CD4-positive, alpha-beta memory T cell (primary cell): ENCODE measurements at places on chromosomes 5 and 9.
A peak's percentile ranks its signal among the peaks of the same experiment; 100 is the strongest.

GRCh38 chr5:96743065-96743768 lies 64.5 kb downstream of the ERAP1 start:
- DNase-seq = no peak

DNA sequence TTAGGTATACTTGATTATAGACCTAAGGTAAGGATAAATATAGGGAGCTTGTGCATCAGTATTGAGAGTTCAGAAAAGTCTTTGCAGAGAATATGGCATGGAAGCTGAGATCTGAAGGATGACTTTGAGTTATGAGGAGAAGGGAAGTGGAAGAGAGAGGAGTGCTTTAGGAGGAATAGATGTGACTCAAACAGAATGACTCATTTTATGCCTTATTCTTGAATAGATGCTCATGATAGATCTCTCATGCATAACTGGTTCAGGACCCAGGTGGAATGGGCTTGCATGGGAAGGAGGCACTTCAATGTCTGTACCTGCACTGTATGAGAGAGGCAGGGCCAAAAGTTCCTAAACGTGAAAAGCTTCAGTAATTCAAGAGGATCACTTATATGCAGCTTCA lies 103.3 kb downstream of the CWC27 start:
- DNase-seq = no peak

GRCh38 chr9:124054582-124055227 lies 43.1 kb downstream of the LHX2 start:
- no peak for DNase-seq

DNA sequence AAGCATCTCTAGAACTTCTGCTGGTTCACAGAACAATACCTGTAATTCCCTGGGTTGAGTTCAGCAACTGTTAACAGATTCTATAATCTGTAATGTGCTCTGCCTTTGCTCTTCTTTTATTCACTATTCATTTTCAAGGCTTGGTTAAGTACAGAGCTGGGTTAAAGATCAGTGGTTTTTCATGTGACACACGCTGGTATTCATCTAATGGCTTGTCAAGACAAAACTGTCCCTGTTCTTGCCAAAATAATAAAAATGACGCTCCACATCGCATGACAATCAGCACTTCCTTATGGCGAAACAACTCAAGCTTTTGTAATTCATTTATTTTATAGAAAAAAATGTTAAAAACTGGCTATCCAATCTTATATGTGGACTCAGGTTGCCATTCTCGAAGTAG lies 137.9 kb downstream of the BNC2 start:
- DNase-seq = no peak

DNA sequence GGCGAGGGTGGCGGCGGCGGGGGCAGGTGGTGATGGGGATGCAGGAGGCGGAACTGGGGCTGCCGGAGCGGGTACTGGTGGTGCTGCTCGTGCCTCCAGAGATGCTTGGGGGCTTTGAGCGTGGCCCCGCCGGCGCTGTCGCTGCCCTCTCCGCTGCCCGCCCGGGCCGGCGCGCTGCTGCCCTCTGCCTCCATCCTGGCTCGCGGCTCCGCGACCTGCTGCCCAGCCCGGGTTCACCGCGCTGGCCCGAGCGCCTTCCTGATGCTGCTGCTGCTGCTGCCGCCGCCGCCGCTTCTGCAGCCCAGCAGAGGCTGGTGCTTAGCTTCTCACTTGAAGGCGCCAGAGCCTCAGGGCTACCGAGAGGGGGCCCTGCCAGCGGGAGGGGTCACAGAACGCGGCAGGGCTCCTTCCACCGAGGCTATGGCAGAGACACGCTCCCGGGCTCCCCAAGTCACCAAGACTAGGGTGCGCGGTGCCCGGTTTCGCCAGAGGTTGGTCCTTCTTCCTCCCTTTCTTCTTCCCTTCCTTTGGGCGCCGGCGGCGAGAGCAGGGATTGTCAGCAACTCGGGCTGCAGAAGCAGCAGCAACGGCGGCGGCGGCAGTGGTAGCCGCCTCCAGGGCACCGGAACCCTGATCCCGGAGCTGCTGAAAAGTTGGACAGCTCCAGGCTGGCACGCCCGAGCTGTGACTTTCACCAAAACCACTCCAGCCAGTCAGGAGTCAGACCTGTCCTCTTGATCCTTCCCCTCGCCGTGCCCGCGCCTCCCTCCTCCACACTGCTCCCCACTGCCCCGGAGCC lies at the start of gene PDE4D:
Gene PDE4D (minus strand): TSS at position 298 of the 799 bp plus-strand sequence.
- DNase-seq = no peak

GRCh38 chr9:75979362-75979761 lies 88.9 kb downstream of the PCSK5 start:
- DNase-seq = no peak

- peak; percentile 33 for DNase-seq
Observed at GRCh38 chr9:133160742-133161546, 2.8 kb downstream of the GBGT1 start.

DNA sequence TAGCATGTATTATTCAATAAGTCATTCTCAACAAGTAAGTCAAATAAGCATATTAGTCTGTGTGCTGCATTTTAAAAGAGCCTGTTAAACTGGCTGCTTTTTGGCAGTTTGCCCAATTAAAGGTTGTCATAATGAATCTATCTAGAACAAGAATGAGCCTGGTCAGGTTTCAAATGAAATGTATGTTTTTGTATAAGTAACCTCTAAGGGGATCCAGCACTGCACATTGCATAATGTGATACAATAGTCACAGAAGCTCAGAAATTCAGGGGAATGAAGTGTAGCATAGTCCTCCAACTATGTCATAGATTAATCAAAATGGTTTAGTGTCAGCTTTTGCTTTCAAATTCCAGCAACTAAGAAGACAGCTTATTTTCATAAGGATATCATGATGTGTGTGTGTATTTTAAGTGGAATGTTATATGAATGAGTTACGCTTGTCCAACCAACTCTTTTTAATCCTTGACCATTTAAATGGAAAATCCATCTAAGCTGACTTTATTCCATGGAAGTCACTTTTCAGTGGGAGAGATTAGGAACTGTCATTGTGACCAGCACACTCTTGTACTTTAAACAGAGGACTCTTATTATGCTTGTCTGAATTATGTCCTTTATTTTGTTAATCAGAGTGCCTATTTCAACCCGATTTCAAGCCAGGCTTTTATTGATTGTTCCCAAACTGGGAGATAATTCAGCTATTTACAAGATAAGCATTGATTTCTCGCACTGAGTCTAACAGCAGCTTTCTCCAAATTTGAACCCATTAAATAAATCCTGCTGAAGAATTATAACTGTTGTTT lies 283.9 kb upstream of the ADAMTSL1 start:
- DNase-seq = no peak

GRCh38 chr9:98159301-98159700 lies 33.1 kb downstream of the CORO2A start:
- DNase-seq = no peak

- no peak for DNase-seq
Observed at GRCh38 chr9:105024529-105024928, 96.6 kb upstream of the ABCA1 start.

GRCh38 chr5:115796656-115797055 lies 19.8 kb downstream of the CDO1 start:
- DNase-seq = no peak

- DNase-seq = no peak
Observed at GRCh38 chr9:93852728-93853127, 102.4 kb downstream of the BARX1 start.

- DNase-seq = no peak
Observed at GRCh38 chr5:20129501-20129900, 141.5 kb upstream of the CDH18 start.

GRCh38 chr5:95238560-95239325 lies 46.2 kb downstream of the MCTP1 start:
- DNase-seq = no peak

DNA sequence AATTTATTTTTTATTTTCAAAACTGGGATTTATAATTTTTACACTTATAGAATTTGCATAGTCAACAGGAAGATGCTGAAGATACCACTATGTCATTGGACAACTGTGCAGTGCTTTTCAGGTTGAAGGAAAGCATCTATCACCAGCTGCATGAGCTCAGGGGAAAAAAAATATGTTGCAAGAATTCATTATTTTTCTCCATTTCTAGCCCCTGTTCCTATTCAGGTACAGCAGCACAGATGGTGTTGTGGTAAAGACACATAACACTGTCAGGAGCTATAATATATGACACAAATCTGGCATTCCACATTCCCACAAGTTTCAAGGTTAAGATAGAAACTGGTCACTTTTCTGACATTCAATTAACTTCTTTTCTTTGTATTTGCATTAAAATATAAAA lies 1088.6 kb downstream of the MAT2B start:
- no peak for DNase-seq

- no peak for DNase-seq
Observed at GRCh38 chr5:117054911-117055310, 480.3 kb upstream of the SEMA6A start.

DNA sequence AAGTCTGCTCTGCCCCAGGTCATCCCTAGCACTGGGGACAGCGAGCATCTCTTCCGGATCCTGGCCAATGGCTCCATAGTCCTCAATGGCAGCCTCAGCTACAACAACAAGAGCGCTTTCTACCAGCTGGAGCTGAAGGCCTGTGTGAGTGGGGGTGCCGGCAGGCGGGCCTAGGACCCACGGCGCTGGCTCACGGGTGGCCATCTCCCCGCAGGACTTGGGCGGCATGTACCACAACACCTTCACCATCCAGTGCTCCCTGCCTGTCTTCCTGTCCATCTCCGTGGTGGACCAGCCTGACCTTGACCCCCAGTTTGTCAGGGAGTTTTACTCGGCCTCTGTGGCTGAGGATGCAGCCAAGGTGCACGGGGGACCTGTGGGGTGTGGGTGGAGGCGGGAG lies 25.9 kb downstream of the CDHR2 start:
- DNase-seq = no peak

- peak; percentile 38 for DNase-seq
Observed at GRCh38 chr9:75147638-75148037, 59.3 kb downstream of the OSTF1 start.

- no peak for DNase-seq
Observed at GRCh38 chr9:135447126-135447525, 32.5 kb upstream of the PPP1R26 start.

GRCh38 chr9:78004478-78005229 lies 27.0 kb downstream of the GNAQ start:
- DNase-seq = no peak

GRCh38 chr9:78559449-78559885 lies 262.5 kb downstream of the PSAT1 start:
- no peak for DNase-seq

DNA sequence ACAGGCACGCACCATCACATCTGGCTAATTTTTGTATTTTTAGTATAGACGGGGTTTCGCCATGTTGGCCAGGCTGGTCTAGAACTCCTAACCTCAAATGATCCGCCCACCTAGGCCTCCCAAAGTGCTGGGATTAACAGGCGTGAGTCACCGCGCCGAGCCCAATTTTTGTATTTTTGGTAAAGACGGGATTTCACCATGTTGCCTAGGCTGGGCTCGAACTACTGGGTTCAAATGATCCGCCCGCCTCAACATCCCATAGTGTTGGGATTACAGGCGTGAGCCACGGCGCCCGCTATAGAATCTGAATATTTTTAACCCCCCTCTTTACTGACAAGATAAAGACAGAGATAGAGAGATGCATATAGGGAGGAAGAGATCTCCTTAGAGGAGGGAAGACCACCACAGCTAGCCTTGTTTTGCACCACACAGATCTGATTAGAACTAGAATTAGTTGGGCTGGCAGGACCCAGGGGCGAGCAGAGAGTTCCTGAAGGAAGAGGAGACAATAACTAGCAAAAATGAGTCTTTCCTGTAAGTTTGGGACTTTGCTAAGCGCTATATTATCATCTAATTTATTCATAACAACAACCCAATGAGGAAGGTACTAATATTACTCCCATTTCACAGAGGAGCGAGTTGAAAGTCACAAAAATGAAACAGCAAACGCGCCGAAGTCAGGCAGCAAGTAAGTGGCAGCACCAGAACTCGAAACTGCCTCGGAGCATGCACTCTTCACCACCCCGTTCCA lies 1.5 kb upstream of the ANKHD1 start:
- DNase-seq = no peak

GRCh38 chr9:108550106-108550505 lies 305.7 kb downstream of the ACTL7B start:
- DNase-seq = no peak

DNA sequence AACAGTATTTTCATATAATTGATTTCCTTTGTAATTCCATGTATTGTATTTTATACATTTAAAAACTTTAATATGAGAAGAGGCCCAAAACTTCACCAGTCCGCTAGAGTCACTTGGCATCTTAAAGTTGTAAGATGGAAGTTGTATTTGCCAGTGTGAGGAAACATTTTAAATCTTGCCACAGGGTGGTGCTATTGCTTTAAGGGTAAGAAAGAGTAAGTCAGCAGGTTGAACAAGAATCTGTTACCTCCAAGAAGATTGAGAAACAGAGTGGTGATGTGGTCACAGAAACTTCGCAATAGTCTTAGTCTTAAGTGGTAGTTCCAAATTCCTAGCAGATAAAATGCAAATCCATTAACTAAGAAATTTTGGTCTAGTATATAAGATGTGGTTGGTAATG lies 39.8 kb upstream of the RANBP6 start:
- peak; percentile 54 for DNase-seq

- no peak for DNase-seq
Observed at GRCh38 chr9:109319626-109320241, 1.1 kb downstream of the EPB41L4B start.
